ENCODE measurements at places on chromosomes 12 and 14. TPM values are rescaled to one million over a fixed set of nuclear protein-coding genes. Genes with fewer than 3 reads are reported as not detected.

DNA sequence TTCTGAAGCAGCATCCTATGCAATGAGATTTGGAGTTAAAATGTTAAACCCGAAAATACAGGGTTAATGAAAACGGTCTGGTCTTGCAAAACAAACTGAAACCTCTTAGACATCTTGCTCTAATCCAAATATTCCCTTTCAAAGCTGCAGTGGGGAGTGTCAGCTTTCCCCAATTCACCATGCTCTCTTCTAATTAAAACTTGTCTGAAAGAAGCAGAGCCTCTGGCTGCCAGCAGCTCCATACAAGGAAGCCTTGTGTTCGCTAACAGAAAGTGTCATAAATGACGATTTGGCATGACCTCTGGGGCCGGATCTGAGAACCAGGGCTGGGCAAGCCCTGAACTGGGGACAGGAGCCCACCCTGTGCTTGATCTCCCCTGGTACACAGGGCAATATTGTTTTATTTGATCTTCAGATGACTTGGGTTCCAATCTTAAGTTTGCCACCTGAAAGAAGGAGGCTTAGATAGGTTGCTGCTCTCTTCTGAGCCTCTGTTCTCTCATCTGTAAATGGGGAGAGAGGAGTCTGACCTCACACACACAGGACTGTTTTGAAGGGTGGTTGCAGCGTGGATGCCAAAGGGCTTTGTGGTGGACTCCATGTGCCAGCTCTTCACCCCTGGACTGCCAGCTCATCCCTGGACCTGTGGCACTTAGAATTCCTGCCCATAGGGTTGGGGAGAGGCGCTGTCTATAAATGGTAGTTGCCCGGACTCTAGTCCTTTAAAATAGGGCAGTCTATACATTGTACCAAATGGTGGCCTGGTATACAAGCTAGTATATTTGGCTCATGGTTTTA is 7.8 kb downstream of the KMT5A start:
- DNase-seq, result no peak

DNA sequence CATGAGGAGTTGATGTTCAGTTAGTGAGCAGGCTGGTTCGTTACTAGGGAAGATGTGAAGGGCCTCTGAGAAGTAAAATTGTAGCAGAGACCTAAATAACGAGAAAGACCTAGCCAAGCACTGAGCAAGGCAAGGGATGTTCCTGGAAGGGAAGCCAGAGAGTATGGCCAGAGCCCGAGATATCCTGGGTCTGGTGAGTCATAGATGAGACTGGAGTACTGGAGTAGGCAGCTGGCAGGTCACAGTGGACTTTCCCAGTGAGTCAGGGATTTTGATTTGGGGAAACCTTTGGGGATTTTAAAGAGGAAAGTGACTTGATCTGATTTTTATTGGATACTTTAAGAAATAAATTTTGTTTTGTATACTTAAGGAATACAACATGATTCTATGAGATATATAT is 369.0 kb downstream of the DIO2 start:
- peak; percentile 57 for DNase-seq

- no peak for DNase-seq
Measured at GRCh38 chr12:2169489-2169888, 116.7 kb downstream of the CACNA1C start.

GRCh38 chr12:124357616-124358015 is 62.7 kb downstream of the RFLNA start:
- no peak for DNase-seq

GRCh38 chr12:124452576-124453331 is 114.7 kb downstream of the NCOR2 start:
- DNase-seq, result peak; percentile 36

DNA sequence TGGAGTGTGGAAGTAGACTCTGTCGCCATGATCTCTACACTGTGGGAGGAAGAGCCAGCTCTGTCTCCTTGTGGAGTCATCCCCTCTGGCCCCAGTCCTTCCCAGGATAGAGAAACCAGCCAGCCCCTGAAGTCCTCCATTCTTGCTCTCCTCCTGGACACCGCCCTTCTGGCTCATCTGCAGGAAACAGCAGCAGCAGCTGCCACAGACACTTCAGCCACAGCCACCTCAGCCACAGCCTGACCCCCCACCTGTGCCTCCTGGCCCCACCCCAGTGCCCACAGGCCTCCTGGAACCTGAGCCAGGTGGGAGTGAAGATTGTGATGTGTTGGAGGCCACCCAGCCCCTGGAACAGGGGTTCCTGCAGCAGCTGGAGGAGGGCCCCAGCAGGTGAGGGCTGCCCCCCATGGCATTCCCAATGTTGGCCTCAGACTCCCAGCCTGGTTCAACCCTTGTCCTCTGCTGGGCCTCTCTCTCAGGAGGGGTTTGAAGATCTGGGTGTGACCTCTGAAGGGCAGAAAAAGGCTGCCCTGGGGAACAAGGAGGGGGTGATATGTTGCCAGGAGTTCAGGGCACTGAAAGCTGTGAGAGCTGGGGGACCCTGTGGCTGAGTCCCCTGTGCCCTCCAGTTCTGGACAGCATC is 10.5 kb downstream of the PRPF40B start:
- no peak for DNase-seq

- no peak for DNase-seq
Measured at GRCh38 chr14:96881713-96882112, 84.5 kb downstream of the VRK1 start.

GRCh38 chr14:57848353-57848752 is 17.5 kb downstream of the SLC35F4 start:
- no peak for DNase-seq

DNA sequence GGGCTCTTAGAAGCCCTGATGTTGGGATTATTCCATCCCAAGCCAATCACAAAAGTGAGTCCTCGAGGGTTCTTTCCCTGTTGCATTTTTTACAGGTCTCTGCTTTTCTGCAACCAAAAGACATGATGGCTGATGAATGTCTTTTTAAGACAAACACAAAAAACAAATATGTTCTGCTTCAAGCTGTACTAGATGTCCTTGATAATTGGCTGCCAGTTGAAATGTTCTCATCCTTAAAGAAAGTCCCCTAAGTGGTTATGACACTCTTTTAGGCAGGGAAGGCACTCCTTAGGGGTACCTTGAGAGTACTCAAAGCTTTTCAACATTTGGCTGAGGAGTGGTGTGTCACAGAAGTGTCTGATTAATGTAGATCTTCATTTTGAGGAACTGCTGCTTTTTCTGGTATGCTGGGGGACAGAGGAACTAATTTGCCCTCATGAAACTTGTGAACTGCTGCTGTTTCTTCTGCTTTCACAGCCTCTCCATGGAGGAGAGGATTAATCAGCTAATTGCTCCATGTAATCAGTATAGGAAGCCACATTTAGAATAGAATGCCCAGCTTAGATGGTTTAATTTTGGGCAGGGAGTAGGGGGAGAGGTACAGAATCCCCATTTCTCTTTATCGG is 22.8 kb upstream of the IGF1 start:
- DNase-seq, result no peak

- DNase-seq, result no peak
Measured at GRCh38 chr12:120775862-120776552, 50.4 kb downstream of the ACADS start.

GRCh38 chr12:10136637-10137205 is 6.7 kb upstream of the CLEC7A start:
- DNase-seq, result no peak

- DNase-seq, result no peak
Measured at GRCh38 chr12:7197841-7198240, 8.4 kb downstream of the PEX5 start.

DNA sequence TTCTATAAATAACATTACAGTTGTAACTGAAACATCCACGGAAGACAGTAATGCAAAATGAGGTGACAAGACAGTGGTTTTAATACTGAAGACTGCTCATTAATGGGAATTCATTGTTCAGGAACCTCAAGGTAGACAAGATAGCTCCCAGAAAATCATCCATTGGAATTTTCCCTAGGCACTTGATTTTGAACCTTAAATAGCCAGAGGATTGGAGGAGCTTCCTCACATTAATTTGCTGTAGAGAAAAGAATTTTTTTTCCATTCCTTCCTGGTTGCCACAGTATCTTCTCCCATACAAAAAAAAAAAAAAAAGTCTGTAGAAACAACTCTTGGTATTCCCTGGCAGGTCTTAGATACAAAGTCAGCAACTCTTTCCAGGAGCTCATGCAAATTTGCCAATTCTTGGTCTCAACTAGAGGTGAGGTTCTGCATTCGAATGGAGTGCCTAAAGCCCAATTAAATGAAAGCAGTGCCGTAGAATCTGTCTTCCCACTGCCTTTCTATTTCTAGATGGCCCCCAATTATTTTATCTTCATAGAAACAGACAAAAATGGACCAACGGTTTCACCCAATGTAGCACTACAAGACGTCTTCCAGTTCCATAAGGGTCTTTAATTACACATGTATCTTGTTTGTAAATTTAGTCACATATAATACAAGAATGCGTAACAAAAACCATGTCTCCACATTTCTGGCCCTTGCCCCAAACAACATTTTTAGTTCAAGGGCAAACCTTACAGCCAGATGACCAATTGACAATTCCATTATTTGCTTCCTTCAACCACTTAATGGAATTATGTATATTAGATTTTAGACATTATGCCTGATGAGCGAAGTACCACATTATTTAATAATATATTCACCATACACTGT is 13.5 kb downstream of the SLC38A2 start:
- DNase-seq, result no peak

DNA sequence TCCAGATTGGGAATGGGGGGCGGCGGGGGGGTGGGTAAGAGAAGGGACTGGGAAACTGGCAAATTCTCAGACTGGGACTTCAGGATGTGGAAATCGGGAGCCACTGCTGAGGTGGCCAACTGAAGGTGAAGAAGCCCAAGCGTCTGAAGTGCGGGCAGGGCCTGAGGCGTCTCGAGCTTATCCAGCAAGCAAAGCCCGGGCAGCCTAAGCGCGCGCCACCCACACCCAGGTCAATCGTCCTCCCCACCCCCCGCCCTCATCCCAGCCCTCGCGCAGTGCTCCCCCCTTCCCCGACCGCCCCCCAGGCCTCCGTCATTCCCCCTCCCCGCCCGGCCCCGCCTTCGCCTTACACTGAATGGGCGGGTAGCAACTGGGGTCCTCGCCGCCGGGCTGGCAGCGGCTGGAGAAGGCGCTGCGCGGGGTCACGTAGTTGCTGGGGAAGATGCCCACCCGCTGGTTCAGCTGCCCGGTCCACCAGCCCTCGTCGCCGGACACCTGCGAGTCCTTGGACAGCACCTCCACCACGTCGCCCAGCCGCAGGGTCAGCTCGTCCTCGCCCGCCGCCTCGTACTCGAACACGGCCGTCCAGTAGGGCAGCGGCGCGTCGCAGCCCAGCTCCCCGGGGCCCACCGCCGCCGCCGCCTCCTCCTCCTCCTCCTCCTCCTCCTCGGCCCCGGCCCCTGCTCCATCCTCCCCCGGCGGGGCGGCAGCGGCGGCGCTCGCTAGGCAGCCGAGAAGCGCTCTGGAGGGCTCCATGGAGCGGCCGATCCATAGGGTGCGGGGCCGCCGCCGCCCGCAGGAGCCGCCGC is 693 bp downstream of the MAP3K9 start:
- DNase-seq, result peak; percentile 51

DNA sequence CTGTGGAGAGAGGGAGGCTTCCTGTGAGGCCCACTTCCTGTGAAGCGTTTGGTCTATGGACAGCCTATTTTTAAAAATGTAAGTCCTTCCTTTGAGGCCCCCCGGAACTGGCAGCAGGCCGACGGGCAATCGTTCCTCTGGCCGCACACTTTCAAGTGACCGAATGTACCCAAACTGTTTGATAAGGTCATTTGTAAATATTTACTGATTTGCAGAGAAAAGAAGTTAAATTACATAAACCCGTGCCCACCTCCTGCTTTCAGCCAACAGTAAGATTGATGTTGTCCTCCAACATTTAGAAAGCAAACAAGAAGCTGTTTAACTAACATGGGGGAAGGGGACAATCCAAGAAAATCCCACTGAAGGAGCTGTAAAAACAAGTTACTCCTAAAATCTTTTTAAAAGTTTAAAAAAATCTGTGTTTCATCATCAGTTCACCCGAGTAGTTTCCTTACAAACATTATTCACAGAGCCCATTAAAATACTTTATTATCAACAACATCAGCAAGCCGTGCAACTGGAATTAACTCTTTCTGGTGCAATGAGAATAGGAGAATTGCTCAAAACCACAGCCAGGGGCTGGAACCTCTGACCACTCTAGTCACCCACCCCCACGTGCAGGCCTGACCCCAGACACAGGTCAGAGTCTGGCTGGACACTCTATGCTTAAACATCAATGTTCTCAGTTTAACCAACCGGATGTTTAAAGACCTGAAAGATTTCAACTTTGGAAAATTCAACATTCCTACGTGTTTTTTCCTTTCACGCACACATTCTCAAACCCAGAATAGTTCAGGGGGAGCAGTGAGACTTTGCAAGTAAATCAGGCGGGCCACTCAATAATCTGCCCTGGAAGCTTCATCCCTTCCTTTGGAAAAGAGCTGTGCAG is 65.3 kb downstream of the FOXN3 start:
- DNase-seq, result no peak

GRCh38 chr12:104641862-104642261 is 185.1 kb downstream of the CHST11 start:
- no peak for DNase-seq

Gene SYNDIG1L
- total RNA-seq, result not detected

Gene SYNE2
- 193 TPM for total RNA-seq

All from Right ventricle myocardium superior (tissue), 1 donor.